Spleen (tissue), 13 donors: ENCODE measurements at places on chromosomes 5 and 9. TPM values are rescaled to one million over a fixed set of nuclear protein-coding genes. Genes with fewer than 3 reads are reported as not detected.

GRCh38 chr9:137156567-137157375, 13.1 kb downstream of the LRRC26 start:
- peak overlapping the region; percentile 25 for H3K4me3 ChIP-seq
- peaks cover 55% of the 10 kb centered on the region for H3K27me3 ChIP-seq
- H3K36me3 ChIP-seq = no peaks in the 10 kb centered on the region
- H3K27ac ChIP-seq = no peak overlapping the region
- DNase-seq = no peak
- peaks cover 6% of the 10 kb centered on the region for H3K4me1 ChIP-seq

The TMEFF1 gene
- 0.13 TPM for total RNA-seq

The ST6GALNAC4 gene
- total RNA-seq = 70.3 TPM

DNA sequence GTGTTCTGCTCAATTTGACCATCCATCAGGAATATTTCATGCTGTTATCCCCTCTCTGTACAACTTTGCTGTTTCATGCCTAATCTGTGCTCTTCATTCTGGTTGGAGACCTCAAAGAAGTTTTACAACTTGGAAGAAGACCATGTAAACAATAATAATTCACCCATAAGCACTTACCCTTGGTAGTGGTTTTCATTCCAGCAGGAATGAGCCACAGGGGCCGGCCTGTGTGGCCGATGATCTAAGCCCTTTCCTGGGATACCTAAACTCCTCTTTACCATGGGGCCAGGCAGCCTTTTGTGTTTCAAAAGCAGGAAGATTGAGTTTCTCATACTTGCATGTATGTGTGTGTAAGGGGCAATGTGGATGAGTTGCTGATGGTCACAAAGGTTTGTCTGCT, 165.0 kb downstream of the FGF1 start:
- no peak overlapping the region for H3K27ac ChIP-seq
- H3K4me1 ChIP-seq = no peaks in the 10 kb centered on the region
- H3K27me3 ChIP-seq = no peaks in the 10 kb centered on the region
- no peak overlapping the region for H3K4me3 ChIP-seq
- H3K36me3 ChIP-seq = no peaks in the 10 kb centered on the region

GRCh38 chr9:111943200-111943599, 46.6 kb downstream of the UGCG start:
- H3K36me3 ChIP-seq = no peaks in the 10 kb centered on the region
- no peak overlapping the region for H3K4me3 ChIP-seq
- H3K27ac ChIP-seq = no peak overlapping the region
- DNase-seq = no peak

- H3K4me1 ChIP-seq = peaks cover 21% of the 10 kb centered on the region
These were observed 41.3 kb downstream of the ROR2 start for GRCh38 chr9:91908746-91909145.

The ADCY2 gene
- 0.49 TPM for total RNA-seq

The TRIM36 gene
- 5.0 TPM for total RNA-seq

DNA sequence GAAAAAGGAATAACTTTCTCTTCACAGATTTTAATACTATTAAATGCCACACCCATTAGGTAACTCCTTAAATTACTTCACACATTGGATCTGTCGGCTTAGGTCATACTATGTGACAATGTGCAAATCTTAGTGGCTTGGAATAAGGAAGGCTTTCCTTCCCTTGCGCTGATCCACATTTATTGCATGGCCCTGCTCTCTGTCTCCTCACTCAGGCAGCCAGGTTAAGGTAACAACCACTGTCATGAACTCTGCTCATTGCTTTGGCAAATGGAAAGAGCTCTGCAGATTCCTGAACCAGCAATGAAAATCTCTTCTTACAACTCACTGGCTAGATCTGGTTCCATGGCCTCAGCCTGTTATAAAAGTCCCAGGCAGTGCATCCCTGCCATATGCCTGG, 121.9 kb upstream of the NFIB start:
- peaks cover 10% of the 10 kb centered on the region for H3K4me1 ChIP-seq
- H3K27ac ChIP-seq = no peak overlapping the region
- DNase-seq = no peak

The ANKRD31 gene
- total RNA-seq = 0.25 TPM

- H3K27ac ChIP-seq = no peak overlapping the region
- no peaks in the 10 kb centered on the region for H3K36me3 ChIP-seq
- no peaks in the 10 kb centered on the region for H3K27me3 ChIP-seq
- H3K4me1 ChIP-seq = no peaks in the 10 kb centered on the region
- DNase-seq = no peak
These were observed 43.2 kb downstream of the KIF4B start for GRCh38 chr5:155056644-155057269.

- no peak overlapping the region for H3K27ac ChIP-seq
- H3K27me3 ChIP-seq = peaks cover 15% of the 10 kb centered on the region
- DNase-seq = no peak
These were observed 5.1 kb upstream of the GPX8 start for GRCh38 chr5:55154873-55155272.

DNA sequence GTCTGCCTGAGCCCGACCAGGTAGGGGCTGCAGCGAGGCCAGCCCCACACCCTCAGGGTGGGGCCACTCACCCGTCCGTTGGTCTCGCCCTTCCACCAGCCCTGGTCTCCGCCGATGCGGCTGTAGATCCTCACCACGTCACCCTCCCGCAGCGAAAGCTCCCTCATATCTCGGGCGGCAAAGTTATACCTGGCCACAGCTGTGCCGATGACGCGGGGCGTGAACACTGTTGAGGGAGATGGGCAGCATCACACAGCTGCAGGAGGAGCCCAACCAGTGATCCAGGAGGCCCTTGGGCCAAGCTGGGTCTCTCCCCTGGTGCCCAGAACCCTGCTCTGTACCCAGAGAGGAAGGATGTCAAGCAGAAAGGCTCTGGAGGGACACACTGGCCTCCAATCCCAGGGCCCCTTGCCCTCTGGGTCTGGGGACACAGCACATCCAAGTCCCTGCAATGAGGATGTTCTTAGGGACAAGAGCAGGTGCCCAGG, 30.3 kb upstream of the SARDH start:
- peaks cover 37% of the 10 kb centered on the region for H3K36me3 ChIP-seq
- peak; percentile 56 for DNase-seq
- H3K27ac ChIP-seq = no peak overlapping the region
- no peak overlapping the region for H3K4me3 ChIP-seq

GRCh38 chr5:142015781-142016533, 3.1 kb upstream of the GNPDA1 start:
- peaks cover 19% of the 10 kb centered on the region for H3K4me1 ChIP-seq
- H3K27ac ChIP-seq = peak overlapping the region; percentile 87
- no peak for DNase-seq
- H3K36me3 ChIP-seq = no peaks in the 10 kb centered on the region
- H3K4me3 ChIP-seq = no peak overlapping the region

The EDIL3 gene
- 2.5 TPM for total RNA-seq

The MARCOL gene
- total RNA-seq = not detected

DNA sequence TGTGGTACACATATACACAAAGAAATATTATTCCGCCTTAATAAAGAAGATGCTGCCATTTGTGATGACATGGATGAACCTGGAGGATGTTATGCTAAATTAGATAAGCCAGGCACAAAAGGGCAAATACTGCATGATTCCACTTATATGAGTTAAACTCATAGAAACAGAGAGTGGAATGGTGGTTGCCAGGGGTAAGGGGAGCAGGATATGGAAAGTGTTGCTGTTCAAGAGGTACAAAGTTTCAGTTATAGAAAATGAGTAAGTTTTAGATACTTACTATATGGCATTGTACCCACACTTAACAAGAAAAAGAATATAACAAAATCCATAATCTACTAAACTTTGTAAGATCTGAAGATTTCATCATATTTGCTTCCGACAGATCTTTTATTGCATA, 252.2 kb downstream of the SYK start:
- H3K27ac ChIP-seq = no peak overlapping the region
- H3K36me3 ChIP-seq = no peaks in the 10 kb centered on the region
- no peak overlapping the region for H3K4me3 ChIP-seq

DNA sequence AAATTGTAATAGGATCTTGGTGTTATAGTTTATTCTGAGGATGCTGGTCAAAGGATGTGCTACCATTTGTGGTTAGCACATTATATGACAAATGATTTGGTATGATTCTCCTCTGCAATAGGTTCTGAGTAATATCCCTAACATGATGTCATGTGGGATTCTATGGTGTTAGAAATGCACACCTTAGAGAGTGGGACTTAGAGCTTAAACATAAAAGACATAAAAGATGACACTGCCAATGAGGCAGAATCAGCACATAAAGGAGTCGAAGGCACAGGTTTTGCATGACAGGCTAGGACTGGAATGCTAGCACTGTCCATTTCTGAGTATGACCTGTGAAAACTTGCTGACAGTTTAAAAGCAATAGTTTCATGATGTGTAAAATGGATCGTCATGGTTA, 100.4 kb downstream of the OSTF1 start:
- H3K4me1 ChIP-seq = no peaks in the 10 kb centered on the region
- H3K4me3 ChIP-seq = no peak overlapping the region
- DNase-seq = no peak
- H3K27me3 ChIP-seq = no peaks in the 10 kb centered on the region
- H3K36me3 ChIP-seq = peaks cover 10% of the 10 kb centered on the region

- no peaks in the 10 kb centered on the region for H3K36me3 ChIP-seq
- H3K27me3 ChIP-seq = no peaks in the 10 kb centered on the region
- no peak for DNase-seq
- H3K4me1 ChIP-seq = no peaks in the 10 kb centered on the region
- no peak overlapping the region for H3K27ac ChIP-seq
- no peak overlapping the region for H3K4me3 ChIP-seq
These were observed 910.2 kb upstream of the DMAC1 start for GRCh38 chr9:8709731-8710130.

- DNase-seq = no peak
- peaks cover 14% of the 10 kb centered on the region for H3K27me3 ChIP-seq
- H3K27ac ChIP-seq = no peak overlapping the region
These were observed 264.2 kb downstream of the MAST4 start for GRCh38 chr5:66860199-66860975.
